ENCODE measurements at places on chromosomes 6 and 20.

- DNase-seq: no peak
Measured at GRCh38 chr6:37559050-37559449, 59.4 kb upstream of the CCDC167 start.

GRCh38 chr6:140537834-140538705 is 1163.6 kb upstream of the CITED2 start:
- no peak for DNase-seq

- no peak for DNase-seq
Measured at GRCh38 chr20:59925899-59926298, 7.5 kb downstream of the SYCP2 start.

GRCh38 chr6:40148882-40149573 is 214.8 kb upstream of the MOCS1 start:
- DNase-seq: no peak

DNA sequence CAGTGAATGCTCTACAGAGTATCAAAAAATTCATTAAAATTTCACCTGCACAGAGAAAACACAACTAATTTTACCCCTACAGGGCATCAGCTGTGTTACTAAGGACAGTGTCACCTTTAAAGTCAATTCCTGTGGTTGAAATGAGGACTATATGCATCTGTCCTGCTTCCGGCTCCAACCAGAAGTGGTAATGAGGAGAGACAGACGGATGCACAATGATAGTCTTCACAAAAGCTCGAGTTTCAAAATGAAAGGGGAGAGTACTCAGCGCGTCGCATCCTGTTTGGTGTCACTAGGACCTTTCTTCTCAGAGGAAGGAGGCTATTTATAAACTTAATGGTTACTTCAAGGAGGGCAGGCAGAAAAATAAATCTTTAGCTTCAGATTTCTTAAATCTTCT is 86.5 kb downstream of the LYRM4 start:
- DNase-seq: peak; percentile 62

- no peak for DNase-seq
Measured at GRCh38 chr20:51339721-51340450, 202.6 kb downstream of the NFATC2 start.

GRCh38 chr20:49928411-49929141 is 7.6 kb upstream of the RNF114 start:
- peak; percentile 71 for DNase-seq

DNA sequence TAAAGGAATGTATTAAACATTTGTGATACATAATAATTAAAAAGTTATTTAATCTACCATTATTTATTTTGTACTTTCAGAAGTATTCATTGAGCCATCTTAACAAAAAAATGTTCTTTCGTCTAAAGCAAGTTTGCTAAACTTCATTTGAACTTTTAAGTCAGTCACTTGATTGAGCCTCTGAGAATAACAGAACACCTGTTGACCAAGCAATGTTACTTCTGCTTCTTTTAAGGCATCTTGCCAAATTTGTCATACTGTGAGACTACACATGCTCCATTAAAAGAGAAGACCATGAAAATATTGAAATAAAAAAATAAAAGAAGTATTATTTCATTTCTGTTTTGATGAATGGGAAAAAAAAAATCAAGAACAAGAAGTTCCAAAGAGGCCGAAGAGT is 141.8 kb upstream of the BMP5 start:
- no peak for DNase-seq
